H1 (cell line): ENCODE measurements at places on chromosomes 3 and 15. TPM values are rescaled to one million over a fixed set of nuclear protein-coding genes. Genes with fewer than 3 reads are reported as not detected.

DNA sequence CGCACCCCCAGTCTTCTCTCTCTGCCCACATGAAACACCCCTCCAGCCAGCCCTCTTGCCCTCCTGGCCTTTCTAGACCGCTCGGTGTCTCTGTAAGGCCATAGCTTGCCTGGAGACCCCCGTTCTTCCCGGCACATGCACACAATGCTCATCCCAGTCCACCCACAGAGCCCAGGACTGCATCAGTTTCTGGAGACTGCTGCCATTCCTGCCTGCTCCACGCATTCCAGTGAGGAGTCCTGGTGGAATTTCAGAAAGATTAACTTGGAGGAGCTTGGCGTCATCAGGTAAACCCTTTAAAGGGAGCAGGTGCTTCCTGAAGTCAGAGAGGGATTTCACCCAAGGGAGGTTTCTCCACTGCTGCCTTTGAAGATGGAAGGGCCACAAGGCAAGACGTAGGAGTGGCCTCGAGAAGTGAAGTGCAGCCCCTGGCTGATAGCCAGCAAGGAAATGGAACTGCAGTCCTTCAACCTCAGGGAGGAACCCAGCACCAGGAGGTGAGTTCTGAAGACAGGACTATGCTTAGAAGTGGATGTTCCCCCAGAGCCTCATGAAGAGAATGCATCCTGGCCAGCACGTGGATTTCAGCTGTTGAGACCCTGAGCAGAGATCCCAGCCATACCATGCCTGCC, 19.2 kb downstream of the SLC41A3 start:
- no peak for DNase-seq
- no peaks in the 10 kb centered on the region for H3K27me3 ChIP-seq
- H3K36me3 ChIP-seq, result no peaks in the 10 kb centered on the region
- H3K4me3 ChIP-seq, result no peak overlapping the region
- H3K27ac ChIP-seq, result no peak overlapping the region

DNA sequence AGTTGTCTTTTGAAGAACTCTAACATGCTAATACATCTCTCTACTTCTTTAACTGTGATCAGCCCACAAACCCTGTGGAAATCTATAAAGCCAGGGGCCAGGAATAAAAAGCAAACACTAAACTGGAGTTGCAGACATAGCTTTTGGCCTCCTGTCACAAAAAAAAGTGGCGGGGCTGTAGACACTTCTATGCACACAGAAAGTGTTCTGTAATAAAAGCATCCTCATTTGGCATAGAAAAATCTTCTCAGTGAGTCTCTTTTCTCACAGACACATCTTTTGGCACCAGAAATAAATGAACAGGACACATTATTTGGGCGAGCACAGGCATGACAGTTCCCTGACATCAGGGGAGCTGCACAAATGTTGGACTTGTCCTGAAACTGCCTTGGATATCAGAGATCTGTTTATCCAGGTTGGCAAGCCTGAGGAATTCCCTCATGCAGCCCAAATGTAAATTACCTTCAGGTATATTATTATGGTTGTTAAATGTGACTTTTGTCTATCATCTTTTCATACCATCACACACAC, 355.4 kb downstream of the FGF12 start:
- no peak for DNase-seq
- H3K36me3 ChIP-seq, result no peaks in the 10 kb centered on the region
- H3K4me3 ChIP-seq, result no peak overlapping the region
- peaks cover 4% of the 10 kb centered on the region for H3K4me1 ChIP-seq
- H3K27me3 ChIP-seq, result no peaks in the 10 kb centered on the region

- H3K27ac ChIP-seq, result no peak overlapping the region
- no peak for DNase-seq
Measured at GRCh38 chr3:36695113-36695768, 69.1 kb downstream of the DCLK3 start.

DNA sequence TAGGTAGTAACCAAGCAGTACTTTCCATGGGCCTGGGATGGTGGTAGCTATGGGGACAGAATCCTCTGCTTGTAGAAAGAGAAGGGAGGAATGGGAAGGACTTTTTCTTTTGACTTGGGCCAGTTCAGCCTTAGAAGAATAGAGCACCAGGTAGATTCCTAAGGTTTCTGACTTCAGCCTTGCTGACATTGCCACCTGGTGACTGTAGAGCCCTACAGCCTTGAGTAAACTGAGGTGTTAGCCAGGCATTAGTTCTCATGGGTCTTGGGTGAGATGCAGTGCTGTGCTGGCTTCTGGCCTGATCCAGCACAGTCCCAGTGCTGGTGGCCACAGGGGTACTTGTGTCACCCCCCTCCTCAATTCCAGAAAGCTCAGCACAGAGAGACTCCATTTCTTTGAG, 171.1 kb downstream of the ZBBX start:
- H3K4me1 ChIP-seq, result no peaks in the 10 kb centered on the region
- no peaks in the 10 kb centered on the region for H3K36me3 ChIP-seq
- H3K4me3 ChIP-seq, result no peak overlapping the region
- DNase-seq, result no peak
- no peaks in the 10 kb centered on the region for H3K27me3 ChIP-seq

DNA sequence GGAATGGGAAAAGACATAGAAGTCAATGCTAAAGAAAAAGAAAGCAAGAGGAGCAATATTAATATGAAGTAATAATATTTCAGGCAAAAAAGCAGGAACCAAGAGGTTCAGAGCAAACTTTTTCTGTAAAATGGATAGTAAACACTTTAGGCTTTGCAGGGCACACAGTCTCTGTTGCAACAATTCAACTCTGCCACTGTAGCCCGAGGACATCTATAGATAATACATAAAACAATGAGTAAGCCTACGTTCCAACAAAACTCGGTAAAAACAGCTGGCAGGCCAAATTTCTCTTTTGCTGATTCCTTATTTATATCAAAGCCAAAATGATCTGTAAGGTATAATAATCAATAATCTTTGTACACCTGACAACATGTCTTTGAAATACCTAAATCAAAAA, 56.8 kb downstream of the SMAD6 start:
- H3K4me3 ChIP-seq, result no peak overlapping the region
- no peak for DNase-seq
- no peaks in the 10 kb centered on the region for H3K27me3 ChIP-seq
- H3K4me1 ChIP-seq, result no peaks in the 10 kb centered on the region

DNA sequence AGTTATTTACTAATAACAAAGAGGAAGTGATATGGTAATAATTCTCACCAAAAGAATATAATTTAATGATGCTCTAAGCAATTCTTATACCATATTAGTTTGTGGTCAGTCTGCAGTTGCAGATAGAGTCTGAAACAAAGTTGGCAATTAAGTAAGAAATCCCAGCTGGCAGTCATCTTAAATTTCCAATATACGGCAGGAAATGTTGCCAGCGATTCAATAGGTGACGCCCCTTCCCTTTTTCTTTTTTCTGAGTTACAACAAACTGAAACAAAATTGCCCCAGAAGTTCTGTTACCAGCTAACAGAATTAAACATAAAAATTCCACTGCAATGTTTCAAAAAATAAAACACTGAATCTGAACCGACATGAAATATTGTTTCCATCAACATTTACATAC, 26.7 kb downstream of the LRRFIP2 start:
- DNase-seq, result no peak
- H3K27me3 ChIP-seq, result no peaks in the 10 kb centered on the region
- H3K36me3 ChIP-seq, result no peaks in the 10 kb centered on the region
- no peaks in the 10 kb centered on the region for H3K4me1 ChIP-seq
- no peak overlapping the region for H3K4me3 ChIP-seq

- no peak for DNase-seq
- H3K27me3 ChIP-seq, result no peaks in the 10 kb centered on the region
- H3K36me3 ChIP-seq, result no peaks in the 10 kb centered on the region
- no peak overlapping the region for H3K27ac ChIP-seq
- H3K4me1 ChIP-seq, result peaks cover 3% of the 10 kb centered on the region
- no peak overlapping the region for H3K4me3 ChIP-seq
Measured at GRCh38 chr15:61654918-61655317, 405.3 kb downstream of the VPS13C start.

GRCh38 chr15:91150502-91151160, 50.6 kb downstream of the SV2B start:
- no peaks in the 10 kb centered on the region for H3K4me1 ChIP-seq
- no peak overlapping the region for H3K4me3 ChIP-seq
- H3K27me3 ChIP-seq, result no peaks in the 10 kb centered on the region
- no peak overlapping the region for H3K27ac ChIP-seq
- H3K36me3 ChIP-seq, result no peaks in the 10 kb centered on the region
- no peak for DNase-seq

DNA sequence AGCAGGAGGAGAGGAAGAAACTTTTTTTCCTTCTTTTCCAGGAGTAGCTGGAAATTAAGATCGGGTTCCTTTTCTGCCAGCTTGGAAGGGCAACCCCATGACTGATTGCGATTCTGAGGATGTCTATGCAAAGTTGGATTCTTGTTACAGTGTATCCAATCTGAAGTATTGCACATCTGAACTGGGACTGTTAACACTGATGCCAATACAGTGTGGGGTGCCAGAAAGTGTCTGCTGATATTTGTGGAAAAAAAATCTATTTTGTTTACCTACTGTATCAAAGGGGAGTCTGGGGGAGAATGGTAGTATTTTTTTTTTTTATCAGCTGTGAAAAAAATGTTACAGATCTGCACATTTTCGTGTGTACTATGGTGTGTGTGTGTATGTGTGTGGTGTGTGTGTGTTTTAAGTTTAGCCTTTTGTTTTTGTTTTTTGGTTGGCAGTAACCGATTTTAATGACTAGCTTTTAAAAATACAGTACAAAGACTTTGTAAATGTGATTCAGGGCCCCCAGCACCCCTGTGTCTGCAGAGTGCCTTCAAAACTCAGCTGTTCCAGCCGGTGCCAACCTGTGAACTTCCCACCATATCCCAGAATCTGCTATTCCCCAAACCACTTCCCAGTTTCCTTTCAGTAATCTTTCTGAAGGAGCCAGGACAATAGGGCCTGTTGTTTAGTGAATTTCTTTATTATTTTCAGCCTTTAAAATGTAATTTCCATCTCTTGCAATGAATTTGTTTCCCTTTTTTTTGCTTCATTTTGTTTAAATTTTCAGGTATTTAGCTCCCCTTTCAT, 1.9 kb downstream of the RAP2B start:
- H3K4me3 ChIP-seq, result peak overlapping the region; percentile 88
- no peak overlapping the region for H3K27ac ChIP-seq
- H3K4me1 ChIP-seq, result peaks cover 2% of the 10 kb centered on the region

- no peak for DNase-seq
- H3K36me3 ChIP-seq, result no peaks in the 10 kb centered on the region
- H3K4me1 ChIP-seq, result no peaks in the 10 kb centered on the region
- no peak overlapping the region for H3K27ac ChIP-seq
Measured at GRCh38 chr15:69590201-69590710, 137.6 kb downstream of the RPLP1 start.

The WDR82 gene
- total RNA-seq, result 77.2 and 82.7 TPM in 2 replicates

The ACKR2 gene
- total RNA-seq, result 0.09 and 0.17 TPM in 2 replicates

The CCR8 gene
- not detected in 2 replicates for total RNA-seq

The MEGF11 gene
- total RNA-seq, result 3.5 and 4.4 TPM in 2 replicates

The ZNF80 gene
- total RNA-seq, result not detected in 2 replicates

The SLC28A2 gene
- total RNA-seq, result not detected in 2 replicates
